Smooth muscle cell of the pulmonary artery (primary cell): ENCODE measurements at places on chromosomes 1 and 21. TPM values are rescaled to one million over a fixed set of nuclear protein-coding genes. Genes with fewer than 3 reads are reported as not detected.

LIX1L gene
- total RNA-seq: 20.6 and 21.0 TPM in 2 replicates

COQ8A gene
- total RNA-seq: 9.9 and 10.4 TPM in 2 replicates

APOBEC4 gene
- total RNA-seq: not detected in 2 replicates

RNF186 gene
- not detected in 2 replicates for total RNA-seq

TSACC gene
- not detected in 2 replicates for total RNA-seq

PGLYRP3 gene
- total RNA-seq: not detected in 2 replicates

IL24 gene
- total RNA-seq: not detected in 2 replicates

COL9A2 gene
- 1.4 and 1.5 TPM in 2 replicates for total RNA-seq

PLA2G2D gene
- total RNA-seq: not detected in 2 replicates

AMY1B gene
- not detected in 2 replicates for total RNA-seq

MROH7 gene
- 0.39 and 0.73 TPM in 2 replicates for total RNA-seq

HPDL gene
- 0.33 and 0.86 TPM in 2 replicates for total RNA-seq

NR1I3 gene
- total RNA-seq: not detected in 2 replicates

EDARADD gene
- total RNA-seq: 0.07 TPM in 1 of 2 replicates, not detected in the other

AQP10 gene
- 0.07 and 0.13 TPM in 2 replicates for total RNA-seq
